ENCODE measurements at places on chromosomes 4 and X. TPM values are rescaled to one million over a fixed set of nuclear protein-coding genes. Genes with fewer than 3 reads are reported as not detected.
A peak's percentile ranks its signal among the peaks of the same experiment; 100 is the strongest.

- no peak for DNase-seq
These were observed 953.6 kb upstream of the AGA start for GRCh38 chr4:178395798-178396197.

GRCh38 chr4:32087211-32087610 lies 1367.0 kb downstream of the PCDH7 start:
- DNase-seq = no peak

- no peak for DNase-seq
These were observed 14.4 kb upstream of the CDS1 start for GRCh38 chr4:84568496-84568895.

DNA sequence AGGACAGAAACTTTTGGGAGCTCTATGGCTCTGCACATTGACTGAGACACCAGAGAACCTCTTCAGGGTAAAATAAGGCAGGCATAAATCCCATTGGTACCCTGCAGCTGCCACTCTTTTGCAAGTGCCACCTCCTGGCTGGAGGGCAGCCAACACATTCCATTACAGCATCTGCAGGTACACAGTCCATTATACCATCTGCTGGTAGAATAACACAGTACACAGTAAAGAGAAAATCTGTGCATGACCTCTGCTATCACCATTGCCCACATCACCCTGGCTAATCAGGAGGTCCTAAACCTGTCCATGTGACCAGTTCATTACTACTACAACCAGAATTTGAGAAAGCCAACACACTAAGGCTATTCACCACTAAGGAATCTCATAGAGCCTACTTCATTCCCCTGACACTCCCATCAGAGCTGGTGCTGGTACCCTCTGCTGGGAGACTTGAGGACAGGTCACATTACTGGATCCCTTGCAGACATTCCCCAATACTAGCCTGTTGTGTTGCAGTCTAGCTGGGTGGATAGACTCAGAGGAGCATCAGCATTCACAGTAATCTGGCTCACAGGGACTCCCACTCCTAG lies 176.2 kb upstream of the TACR3 start:
- no peak for DNase-seq

DNA sequence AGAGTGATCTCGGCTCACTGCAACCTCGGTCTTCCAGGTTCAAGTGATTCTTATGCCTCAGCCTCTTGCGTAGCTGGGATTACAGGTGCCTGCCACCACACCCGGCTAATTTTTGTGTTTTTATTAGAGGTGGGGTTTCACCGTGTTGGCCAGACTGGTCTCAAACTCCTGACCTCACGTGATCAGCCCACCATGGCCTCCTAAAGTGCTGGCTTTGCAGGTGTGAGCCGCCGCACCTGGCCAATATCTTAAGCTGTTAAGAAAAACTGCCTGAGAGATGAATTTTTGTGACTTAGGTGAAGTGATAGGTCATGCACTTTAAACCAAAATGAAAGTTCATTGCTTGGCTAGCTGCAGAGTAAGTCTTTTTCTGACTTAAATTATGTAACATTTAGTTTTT lies 5.8 kb downstream of the KDM6A start:
- DNase-seq = no peak

DNA sequence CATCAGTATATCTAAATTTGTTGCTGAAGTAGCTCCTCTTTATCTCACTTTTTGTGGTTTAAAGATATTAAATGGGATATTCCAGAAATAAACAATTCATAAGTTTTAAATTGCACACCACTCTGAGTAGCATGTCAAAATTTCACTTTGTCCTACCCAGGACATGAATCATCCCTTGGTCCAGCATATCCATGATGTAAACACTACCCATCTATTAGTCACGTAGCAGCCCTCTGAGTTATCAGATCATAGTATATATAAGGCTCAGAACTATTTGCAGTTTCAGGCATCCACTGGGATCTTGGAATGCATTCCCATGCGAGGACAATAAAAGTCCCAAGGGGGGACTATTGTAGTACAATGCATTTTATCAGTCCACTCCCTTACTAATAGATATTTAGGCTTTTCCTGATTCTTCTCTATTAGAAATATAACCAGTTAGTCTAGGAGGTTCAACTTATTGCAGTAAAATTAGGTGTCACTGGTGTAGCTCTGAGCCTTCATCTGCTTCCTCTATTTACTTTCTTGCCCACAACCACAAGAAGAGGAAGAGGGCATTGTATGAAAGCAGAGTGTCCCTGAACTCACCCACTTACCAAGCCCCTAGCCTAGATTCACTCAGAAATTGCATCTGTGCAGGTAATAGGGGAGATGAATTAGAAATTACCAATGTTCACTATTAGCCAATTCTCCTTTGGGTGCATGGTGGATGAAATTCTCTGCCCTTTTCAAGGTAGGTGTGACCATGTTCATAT lies 409.8 kb upstream of the GALNT7 start:
- DNase-seq = no peak

- DNase-seq = no peak
These were observed 20.6 kb downstream of the GSX2 start for GRCh38 chr4:54120518-54120917.

DNA sequence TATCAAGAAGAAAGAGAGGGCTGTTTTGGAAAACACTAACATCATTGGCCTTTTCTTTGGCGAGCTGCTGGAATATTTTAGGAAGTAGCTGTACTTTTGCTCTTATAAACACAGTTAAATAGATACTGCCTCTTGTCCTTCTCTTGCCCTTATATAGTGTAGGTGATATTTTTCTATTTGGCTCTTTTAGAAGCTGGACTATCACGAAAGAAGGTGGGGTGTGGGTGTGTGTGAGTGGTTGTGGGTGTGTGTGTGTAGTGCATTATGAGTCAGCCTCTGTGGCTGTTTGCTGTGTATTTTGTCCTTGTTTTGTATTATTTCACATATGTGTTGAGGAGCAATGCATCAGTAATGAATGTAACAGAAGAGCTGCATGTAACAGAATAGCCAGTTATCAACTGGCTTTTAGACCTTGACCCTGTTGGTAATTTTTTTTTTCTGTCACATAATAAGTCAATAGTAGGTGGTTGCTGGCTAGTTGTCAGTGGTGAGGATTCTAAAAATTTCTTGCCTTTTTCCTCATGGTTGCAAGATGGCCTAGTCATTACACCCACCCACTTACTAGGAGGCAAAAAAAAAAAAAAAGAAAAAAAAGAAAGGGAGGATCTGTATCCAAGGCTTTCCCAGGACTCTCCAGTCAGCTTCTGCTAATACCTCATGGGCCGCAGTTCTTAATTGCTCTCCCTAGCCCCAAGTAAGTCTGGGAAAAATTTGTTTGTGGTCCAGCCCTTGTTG lies 23.8 kb downstream of the ARHGAP10 start:
- DNase-seq = no peak

DNA sequence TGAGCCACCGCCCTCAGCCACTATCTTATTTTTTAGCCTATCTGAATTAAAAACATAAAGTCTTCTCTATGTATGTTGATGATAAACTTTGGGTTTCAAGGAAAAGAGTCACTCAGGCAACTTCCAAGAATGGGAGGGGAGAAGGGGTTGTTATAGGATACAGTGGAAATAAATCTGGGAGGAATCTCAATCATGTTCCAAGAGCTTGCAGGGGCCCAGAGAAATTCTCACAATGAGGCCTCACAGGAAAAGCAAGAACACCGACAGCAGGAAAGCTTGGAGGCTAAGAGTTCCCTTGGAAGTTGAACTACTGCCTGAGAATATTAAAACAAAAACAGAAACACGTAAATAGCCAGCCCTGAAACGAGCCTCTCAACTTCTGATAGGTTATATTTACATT lies 384.6 kb upstream of the IGFBP7 start:
- DNase-seq = peak; percentile 78

GRCh38 chrX:118272242-118272641 lies 73.7 kb upstream of the WDR44 start:
- no peak for DNase-seq

DNA sequence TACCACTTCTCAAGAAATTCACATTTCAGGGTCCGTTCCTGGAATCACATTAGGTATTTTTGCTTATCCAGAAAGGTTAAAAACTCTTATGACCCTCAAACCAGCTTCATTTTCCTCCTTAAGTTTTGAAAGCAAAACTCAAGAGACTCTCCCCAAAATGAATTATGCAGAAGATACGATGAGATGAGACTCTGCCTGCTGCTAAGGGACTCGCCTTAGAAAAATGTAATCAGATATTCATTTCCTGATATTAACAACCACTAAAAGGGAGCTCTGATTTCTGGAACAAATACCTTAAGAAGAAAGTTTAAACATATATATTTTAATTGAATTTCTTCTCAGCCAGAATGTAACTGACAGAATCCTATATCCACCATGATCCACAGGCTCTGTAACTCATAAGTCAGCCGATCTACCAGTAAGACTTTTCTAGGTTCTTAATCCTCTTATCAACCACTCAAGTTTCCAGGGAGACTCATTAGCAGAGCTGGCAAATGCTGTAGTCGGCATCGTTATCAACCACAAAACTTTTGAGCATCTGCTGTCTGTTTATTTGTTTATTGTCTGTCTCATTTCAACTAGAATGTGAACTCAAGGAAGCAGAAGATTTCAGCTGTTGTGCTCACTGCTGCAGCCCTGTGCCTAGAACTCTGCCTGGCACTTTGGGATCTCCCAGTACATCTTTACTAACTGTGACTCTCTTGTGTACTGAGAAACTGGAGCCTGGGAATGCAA lies 112.5 kb downstream of the LDB2 start:
- no peak for DNase-seq

GRCh38 chr4:123673971-123674370 lies 277.4 kb downstream of the SPRY1 start:
- no peak for DNase-seq

DNA sequence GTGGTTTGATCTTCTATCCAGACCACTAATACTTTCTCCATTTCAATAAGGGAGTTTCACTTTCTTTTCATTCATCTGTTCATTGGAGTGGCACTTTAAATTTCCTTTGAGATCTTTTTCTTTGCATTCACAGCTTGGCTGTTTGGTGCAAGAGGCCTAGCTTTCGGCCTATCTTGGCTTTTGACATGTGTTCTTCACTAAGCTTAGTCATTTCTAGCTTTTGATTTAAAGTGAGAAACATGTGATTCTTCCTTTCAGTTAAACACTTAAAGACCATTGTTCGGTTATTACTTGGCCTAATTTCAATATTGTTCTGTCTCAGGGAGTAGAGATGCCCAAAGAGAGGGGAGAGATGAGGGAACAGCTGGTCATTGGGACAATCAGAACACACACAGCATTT lies 24.3 kb downstream of the CXCL13 start:
- DNase-seq = no peak

- DNase-seq = no peak
These were observed 19.1 kb upstream of the SPINK2 start for GRCh38 chr4:56840559-56840958.

DNA sequence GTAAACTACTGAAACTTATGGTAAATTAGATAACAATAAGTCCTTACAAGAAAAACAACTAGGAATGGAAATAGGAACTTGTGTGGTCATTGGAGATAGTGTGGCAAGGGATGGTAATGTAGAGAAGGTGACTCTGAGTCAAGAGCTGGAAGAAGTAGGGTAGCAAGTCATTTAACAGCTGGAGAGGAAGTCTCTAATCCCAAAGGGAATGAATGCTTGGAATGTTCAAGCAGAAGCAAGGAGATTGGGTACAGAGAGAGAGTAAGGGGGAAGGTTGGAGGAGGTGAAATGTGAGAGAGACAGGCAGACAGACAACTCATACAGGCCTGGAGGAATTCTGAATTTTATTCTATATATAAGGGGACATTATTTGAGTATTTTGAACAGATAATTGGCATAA lies 260.6 kb upstream of the MAD2L1 start:
- DNase-seq = no peak

- no peak for DNase-seq
These were observed 144.2 kb upstream of the RAPGEF2 start for GRCh38 chr4:158958489-158959270.

GRCh38 chr4:2061186-2062131 lies 2.3 kb downstream of the NAT8L start:
- DNase-seq = no peak

GRCh38 chrX:79368441-79368840 lies 1.3 kb upstream of the ITM2A start:
- peak; percentile 15 for DNase-seq

DNA sequence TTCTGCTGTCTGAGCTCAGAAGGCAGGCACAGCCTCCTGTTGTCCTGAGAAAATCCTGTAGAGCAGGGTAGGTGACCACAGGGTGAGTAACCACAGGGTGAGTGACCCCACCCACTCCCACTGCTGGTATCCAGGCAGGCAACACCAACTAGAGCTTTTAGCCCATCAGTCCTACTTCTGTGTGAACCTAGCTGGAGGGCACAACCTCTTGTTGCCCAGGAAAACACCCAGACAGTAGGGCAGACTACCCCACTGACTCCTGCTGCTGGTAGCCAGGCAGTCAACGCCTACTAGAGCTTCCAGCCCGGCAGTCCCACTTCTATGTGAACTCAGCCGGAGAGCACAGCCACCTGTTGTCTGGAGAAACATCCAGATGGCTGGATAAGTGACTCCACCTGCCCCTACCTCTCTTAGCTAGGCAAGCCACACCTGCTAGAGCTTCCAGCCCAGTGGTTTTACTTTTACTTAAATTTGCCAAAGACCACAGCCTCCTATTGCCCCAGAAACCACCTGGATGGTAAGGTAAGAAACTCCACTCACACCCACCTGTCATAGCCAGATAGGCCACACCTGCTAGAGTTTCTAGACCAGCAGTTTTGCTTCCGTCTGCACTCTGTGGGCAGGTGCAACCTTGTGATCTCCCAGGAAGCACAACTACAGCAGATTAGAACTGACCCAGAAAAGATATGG lies 371.6 kb downstream of the INPP4B start:
- no peak for DNase-seq

GRCh38 chr4:3307891-3308575 lies 15.2 kb downstream of the RGS12 start:
- no peak for DNase-seq

DNA sequence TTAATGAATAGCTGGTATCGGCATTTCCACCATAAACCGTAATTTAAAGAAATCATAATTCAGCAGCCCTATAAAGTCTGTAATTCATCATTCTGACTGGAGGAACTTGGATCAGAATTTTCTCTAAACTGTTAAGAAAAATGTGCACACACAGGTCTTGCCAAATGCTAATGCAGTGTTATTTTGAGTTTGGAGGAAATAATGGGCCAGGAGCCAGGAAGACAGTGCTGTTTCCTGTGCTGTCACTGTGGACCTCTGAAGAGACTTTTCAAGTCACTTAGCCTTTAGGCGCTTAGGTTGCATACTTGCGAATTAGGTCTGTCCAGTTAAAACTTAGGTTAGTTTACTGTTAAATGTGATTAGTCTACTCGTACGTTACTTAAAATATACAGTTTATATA lies 137.5 kb upstream of the ANXA3 start:
- peak; percentile 42 for DNase-seq

DNA sequence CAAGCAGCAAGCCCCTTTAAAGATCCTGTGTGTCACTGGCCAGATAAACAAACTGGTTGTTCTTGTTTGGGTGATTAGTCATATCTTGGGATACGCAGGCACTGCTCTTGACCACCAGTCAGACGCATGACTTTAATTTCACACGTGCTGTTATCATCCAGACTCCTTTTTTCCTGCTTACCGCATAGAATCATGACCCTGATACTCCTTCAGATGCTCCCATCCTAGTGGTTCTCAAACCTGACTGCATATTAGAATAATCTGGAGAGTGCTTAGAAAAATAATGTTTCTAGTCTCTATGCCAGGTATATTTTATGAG lies 78.8 kb downstream of the CLDN22 start:
- no peak for DNase-seq

STPG2 gene
- not detected for polyA plus RNA-seq

PNPLA4 gene
- 17.3 TPM for polyA plus RNA-seq

PPEF1 gene
- 0.44 TPM for polyA plus RNA-seq

MBNL3 gene
- polyA plus RNA-seq = 11.4 TPM

CSAG2 gene
- not detected for polyA plus RNA-seq

MAGEC2 gene
- not detected for polyA plus RNA-seq

CLTRN gene
- 0.83 TPM for polyA plus RNA-seq

SSX4 gene
- not detected for polyA plus RNA-seq

SLIT2 gene
- polyA plus RNA-seq = 9.6 TPM

All from hindlimb muscle (tissue), 1 donor.